ENCODE measurements at places on chromosomes 7 and 10.

- no peak for DNase-seq
Observed at GRCh38 chr7:99551334-99551733, 580 bp downstream of the FAM200A start.

DNA sequence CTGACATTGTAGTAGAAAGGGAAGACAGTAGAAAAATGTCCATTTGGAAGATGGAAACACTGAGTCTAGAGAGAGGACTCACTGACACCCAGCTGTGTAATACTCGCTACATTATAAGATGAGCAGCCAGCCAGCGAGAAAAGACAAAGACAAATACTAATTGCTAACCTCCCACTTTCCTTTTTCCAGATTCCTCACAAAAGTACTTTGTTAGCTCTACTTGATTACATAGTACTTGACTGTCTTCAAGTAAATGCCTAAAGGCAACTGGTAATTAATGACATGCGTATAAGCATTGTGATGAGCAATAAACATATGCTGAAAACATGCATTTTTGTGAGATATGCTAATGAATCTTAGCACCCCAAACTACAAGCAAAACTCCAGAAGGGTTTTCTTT lies 363.1 kb downstream of the GPAM start:
- no peak for DNase-seq

GRCh38 chr10:71999360-72000072 lies 35.3 kb downstream of the CHST3 start:
- peak; percentile 86 for DNase-seq

DNA sequence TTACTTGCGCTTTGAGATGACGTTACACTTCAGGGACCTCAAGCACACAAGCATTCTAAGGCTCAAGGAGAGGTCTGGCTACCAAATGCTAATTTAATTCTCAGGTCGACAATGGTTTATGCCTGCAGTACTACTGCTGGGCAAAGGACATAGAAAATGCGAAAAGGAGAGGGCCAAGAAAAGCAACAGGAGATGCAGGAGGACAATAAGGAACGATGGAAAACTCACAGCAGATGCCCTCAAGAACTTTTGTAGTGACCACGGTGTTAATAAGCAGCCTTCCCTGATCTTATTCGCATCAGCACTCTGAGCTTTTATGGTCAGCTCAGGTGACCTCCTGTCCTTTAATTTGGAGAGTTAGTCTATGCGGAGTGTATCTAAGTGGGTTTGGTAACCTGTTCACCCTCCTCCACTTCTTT lies 146.3 kb downstream of the GPR85 start:
- no peak for DNase-seq

DNA sequence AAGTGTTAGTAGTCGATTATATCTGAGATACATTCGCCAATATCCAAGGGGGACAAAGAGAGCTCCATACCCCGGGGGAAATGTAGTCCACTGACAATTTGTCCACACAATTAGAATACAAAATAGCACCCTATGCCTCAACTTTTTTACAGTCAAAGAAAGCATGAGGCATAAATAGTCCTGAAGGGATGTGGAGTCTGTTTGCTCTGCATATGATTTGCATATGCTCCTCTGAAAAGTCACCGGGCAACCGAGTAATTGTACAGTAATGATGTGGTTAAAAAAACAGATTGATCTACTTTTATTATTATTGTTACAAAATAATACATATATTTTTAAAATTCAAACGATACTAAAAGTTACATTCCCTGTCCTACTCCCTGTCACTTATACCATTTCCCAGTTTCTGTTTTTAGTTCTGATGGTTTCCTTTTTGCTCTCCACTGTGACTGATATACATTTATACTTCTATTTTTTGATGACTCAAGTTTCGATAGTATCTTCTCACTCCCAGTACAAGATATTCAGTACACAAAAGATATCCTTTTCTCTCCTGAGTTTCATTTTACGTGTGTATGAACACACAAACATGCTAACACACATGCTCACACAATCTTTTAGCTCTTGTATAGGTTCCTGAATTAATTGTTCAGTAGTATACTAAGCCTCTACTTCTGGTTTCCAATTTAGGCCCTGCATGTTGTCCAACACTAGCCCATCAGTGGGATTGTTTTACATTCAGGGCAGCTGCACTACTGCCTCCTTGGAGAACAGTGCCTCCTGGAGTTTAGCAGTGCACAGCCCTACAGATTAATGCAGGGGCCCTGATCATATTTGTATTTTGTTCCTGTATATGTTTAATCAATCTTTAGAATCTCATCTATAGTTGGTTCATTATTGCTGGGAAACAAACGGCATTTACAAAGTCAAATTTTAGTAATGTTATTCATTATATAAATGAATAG lies 130.9 kb downstream of the TES start:
- DNase-seq: no peak

DNA sequence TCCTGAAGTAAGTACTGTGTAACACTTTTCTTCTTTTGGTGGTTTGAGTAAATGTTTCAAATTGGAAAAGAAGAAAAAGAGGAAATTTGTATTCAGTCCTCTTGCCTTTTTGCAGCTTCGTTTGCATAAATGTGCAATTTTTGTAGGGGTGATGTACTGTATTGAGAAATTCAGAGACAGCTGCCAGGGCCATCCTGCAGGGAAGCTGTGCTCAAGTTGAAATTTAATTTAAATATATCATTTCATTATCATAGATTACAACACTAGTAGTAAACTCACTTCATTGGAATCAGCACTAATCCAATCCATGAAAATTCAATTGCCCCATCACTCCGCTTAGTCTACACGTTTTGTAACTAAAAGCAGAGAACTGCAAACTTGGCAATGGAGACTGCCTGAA lies 415.4 kb downstream of the DNAJB9 start:
- peak; percentile 8 for DNase-seq

DNA sequence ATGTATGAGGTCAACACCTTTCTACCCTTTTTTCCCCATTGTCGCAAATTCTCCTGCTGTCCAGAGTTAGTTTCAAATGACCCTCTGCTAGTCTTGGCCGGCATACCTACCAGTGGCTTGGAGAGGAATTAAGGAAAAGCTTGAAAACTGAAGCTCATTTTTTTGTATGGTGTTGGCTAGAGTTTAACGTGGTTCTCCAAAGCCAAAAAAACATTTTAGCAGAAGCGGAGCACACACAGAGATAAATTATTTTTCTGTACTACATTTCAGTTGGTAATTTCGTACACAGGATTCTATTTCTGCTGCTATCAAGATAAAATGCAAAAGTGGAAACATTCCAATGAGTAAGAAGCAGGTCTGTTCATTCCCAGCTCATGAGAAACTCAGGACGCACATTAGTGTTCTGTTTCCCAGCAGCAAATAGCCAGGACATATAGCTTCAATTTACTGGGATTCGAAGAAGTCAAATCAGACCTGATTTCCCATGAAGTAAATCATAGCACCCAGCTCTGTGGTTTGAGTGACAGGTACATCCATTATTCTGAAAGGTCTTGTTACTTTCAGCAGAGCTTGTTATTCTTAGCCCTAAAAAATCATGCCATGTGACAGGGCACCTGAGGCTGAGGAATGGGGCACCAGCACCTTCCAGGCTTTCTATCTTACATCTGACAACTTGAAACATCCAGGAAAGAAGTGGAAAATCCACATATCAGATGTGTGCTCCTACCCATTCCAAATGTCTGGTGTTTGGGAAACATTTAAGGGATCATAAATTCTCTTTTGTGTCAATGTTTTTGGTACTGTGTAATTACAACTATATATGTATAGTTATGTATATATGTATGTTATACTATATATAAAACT lies 215.9 kb upstream of the C7orf33 start:
- DNase-seq: no peak

DNA sequence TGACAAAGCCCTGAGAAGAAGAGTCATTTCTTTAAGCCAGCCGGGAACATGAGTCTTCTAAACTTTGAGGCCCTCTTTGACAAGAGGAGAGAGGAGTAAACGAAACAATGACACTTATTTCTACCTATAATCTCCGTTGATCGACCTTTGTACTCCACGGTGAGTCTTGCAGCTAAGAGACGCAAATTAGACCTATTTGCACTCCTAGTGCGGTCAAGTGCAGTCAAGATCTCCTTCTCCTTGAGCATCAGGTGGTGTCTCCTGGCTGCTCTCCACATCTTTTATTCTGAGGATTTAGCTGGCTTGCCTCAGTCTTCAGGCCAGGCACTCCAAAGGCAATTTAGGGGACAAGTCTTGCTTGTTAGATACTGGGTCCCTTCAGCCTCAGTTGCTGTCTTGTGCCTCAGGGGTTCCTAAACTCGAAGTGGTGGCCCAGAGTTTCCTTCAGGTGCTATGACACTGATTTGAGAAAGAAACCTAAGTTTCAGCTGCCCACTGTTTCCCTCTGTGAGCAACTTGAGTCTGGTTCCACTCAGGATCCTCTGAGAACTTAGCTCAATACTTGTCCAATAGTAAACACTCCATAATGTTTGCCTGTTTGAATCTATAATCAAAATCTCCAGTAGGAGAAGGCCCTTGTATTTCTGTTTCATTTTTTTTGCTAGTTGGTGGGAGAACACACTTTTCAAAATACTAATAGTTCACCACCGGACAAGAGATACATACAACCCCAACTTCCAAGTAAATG lies 312.9 kb downstream of the RNLS start:
- no peak for DNase-seq

- no peak for DNase-seq
Observed at GRCh38 chr10:50334273-50334672, 83.0 kb upstream of the ASAH2 start.

GRCh38 chr7:77529279-77529678 lies 7.8 kb upstream of the PTPN12 start:
- no peak for DNase-seq

DNA sequence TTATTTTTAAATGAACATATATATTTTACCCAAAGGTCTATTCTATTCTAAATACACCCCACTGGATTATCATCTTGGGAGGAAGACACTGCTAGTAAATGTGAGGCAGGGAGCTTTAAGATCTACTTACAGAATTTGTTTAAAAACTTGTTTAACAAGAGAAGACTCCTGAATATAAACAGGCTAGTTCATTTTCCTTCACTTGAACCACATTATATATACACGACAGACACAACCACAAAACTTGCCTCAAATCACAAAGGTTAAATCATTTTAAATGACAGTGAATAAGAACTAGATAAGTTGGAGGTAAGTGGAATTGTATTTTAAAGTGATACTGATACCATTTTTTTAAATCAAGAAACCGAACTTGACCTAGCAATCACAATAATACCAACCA lies 109.2 kb downstream of the ATE1 start:
- DNase-seq: no peak

DNA sequence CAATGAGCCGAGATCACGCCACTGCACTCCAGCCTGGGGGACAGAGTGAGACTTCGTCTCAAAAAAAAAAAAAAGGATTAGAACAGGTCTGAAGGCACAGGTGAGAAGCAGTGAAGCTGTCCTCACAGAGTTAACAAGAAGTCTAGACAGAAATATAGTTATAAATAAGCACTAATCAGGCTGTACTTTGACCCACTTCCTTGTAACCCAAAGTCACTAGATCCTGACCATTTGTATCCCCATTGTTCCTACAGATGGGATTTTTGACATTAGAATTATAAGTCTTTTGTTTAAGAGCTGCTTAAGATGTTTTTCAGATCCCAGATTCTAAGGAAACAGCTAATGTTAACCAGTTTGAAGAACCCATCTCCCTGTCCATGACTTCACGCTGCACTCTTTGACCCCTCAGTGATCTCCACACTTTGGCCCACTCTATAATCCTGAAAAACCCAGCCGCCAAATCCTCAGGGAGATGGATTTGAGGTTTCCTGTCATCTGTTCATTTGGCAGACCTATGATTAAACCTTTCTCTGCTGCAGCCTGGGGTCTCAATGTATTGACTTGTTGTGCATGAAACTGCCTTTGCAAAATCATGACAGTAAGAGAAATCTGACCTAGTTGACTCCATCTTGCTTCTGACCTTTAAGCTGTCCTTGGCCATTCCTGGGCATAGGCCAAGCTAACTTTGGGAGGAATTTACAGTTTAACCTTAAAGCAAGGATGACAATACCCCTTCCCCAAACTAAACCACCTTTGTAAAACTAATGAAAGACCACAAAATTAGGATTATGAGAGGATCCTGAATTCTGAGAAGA lies 11.4 kb downstream of the SSMEM1 start:
- no peak for DNase-seq

GRCh38 chr10:49768329-49768728 lies 6.2 kb upstream of the OGDHL start:
- no peak for DNase-seq

DNA sequence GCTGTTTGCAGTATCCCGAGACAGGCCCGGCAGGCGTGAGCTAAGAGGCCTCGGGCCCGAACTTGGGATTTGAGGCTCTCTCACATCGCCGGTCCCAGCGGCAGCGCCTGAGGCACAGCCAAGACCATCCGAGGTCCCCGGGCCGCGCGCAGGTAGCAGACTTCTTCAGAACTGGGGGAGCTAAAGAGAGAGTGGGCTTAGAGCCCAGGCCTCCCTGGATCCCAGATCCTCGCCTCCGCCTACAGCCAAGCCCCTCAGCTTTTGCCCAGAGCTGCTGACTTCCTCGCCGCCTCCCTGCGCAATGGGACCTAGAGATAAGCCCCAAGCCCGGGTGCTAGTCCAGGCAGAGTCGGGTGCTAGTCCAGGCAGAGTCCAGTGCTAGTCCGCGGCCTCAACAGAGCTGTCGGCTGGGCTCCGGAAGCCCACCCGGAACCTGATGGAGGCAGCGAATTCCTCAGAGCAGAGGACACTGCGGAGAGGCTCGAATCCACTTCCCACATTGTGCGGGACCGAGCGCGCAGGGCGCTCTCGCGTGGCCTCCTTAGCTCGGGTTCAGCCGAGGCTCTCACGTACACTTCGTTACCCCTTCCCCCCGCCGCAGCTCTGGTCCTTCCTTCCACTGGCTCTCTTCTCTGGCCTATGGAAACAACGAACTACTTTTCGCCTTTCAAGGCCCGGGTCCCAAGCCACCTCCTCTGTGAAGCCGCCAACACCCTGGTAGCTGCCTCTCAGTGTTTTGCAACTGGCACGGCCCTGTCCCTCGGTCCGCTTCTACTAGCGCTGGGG lies 5.8 kb downstream of the LBX1 start:
- DNase-seq: no peak

All from Ammon's horn (tissue), 1 donor.